ENCODE measurements at places on chromosomes 5 and 9.
A peak's percentile ranks its signal among the peaks of the same experiment; 100 is the strongest.

DNA sequence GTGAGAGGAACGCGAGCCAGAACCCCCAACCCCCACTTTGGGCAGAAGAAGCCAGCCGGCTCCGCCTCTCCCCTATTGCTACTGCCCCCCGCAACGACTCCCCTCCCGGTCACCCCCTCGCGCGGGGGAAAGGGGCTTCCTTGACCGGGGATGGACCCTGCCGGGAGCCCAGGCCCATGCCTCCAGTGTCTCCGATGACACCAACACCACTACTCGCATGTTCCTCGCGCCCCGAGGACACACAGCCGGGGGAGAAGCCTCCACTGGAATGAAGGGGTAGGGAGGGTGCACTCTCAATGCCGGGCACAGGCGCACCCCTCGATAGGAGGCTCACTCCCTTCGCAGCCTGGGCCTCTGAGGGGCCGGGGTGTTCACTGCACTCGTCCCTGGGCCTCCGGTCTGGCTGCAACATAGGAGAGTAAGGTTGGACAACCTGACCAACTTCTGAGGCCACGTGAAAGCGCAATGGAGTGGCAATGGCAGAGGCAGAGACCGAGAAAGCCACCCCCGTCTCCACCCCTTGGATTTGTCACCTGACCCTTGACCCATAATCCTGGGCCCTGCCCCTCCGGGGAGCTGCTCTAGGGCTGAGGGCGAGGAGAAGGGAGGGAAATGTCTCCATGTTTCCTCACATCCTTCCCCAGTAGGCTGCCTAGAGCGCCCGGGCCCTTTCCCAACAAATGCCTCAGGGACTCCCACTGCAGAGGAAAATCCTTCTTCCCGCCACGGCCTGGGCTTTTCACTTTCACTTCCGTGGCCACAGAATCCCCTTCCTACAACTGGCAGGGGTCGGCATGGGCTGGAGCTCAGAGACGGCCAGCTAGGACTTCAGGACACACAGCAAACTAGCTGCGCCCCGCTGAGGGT, 1.1 kb upstream of the CNTFR start:
- no peak for DNase-seq

GRCh38 chr9:107439991-107440456, 49.5 kb downstream of the KLF4 start:
- no peak for DNase-seq

DNA sequence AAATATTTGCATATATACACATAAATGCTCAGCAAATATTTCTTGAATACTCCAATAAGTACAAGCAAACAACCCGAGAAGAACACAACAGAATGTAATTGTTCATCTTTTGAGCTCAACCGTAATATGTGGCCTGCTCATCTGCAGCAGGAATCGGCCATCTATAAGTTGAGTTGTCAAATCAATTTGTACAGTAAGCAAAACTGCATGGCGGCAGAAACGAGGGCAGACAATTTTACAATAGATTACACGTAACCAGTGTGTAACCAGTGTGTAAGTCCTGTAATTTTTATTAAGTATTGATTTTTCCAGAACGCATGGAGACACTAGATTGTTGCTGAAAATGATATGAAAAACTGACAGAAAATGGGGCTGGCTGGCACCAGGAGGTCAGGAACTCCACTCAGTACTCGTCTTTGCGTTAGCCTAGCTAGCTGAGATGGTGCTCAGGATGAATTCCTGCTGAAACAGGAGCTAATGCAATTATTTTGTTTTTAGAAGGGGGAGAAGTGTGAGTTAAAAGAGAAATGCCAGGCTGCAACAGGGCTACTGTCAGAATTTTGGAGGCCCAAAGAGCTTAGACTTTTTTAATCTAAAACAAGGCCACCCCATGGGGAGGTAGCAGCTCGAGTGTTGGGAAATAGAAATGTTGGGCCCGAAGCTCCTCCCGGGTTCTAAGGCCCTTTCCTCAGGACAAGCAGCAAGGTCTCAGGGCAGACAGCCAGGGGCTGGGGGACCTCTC, 682 bp downstream of the DHX29 start:
- DNase-seq, result peak; percentile 31

DNA sequence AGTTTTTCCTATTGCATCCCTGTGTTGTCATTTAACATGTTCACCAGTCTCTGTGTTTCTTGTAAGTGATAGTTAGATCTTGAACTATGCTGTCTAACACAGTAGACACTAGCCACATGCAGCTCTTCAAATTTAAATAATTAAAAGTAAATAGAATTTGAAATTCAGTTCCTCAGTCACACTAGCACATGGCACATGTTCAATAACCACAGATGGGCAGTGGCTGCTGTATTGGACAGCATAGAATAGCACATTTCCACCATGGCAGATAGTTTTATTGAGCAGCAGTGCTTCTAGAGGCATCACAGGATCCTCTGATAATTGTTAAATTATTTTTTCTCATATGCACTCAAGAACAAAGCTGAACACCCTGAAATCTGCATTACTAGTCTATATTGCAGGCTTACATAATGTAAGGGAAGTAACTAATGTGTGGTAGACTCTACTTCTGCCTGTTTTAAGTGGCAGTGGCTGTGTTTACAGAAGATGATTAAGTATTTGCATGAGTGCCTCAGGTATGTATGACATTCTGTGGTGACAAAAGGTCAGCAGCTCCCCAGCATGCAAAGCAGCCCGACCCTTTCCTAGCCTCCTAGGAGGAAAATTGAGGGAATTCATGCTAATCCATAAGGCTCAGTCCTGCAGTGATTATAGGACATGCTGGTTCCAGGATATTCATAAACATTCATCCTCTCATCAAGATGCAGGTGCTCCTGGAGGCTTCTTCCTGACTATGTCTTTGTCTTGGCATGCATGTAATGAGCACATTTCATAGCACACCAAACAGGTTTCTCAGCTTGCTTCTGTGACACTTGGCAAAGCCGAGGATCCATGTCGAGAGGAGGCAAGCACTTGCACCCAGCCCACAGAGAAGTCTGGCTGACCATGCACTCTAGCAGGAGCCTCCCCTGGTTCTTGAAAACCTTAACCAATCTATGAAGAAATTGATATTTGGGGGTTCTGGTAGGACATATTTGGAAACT, 45.5 kb downstream of the SH3RF2 start:
- DNase-seq, result peak; percentile 60

DNA sequence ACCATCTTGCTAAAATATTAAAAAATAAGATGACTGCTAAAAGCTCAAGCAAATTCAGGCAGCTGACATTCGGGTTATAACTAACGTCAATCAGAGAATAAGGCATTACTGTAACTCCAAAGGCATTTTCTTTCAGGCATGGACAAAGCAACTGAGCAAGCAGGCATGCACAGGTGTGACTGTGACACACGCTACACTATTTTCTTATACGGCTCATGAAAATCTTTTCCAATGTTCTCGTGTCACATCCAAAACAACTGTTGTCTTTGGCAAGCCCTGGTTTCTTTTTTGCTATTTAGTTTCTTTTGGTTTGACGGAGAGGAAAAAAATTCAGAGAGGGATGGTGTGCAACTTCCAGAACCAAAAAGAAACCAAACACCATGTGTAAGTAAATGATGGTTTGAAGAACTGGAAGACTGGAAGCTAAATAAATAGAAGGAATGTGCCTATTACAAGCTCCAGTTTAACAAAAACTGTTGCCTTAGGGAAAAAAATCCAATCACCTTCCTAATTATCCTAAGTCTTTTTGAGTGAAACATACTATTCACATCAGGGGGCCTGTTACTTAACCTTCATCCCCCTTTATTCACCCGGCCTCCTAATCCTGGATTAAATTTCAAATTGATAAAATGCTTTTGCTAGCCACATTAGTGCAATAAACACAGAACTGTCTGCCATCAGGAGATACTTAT, 277.6 kb downstream of the PSAT1 start:
- DNase-seq, result no peak

- no peak for DNase-seq
Observed at GRCh38 chr5:170293273-170293672, 4.3 kb downstream of the LCP2 start.

DNA sequence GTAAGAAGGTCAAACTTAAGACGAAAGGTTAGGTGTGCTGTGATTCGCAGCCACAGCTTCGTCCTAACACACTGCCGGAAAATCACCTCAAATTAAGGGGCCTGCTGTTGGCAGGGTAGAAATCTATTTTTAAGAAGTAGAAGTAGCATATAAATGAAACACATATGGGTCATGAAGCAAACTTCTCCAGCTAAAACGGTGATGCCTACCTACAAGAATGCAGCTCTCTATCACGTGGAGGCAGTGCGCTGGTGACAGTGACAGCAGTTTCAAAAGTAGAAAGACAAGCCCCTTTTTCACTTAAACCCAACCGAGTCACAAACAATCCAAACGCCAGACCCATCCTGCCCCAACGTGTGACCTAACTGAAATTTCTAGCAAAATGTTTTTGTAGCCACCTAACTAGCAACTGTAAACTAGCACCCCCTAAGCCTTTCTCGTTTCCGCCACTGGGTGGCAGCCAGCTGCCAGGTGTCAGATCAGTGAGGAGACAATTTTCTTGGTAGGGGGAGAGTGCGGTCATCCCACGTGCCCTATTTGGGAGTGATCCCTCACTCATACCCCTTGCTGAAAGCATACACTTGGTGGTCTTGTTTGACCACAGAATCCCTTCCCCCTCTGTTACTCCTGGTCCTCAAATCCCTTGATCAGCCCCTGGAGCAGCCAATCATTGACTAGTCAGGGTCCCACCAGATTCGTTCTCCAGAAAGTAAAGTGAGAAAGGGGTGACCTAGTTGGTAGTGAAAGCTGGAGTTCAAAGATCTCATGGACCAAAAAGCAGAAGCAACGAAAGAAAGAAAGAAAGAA, 71.8 kb upstream of the MAMDC2 start:
- peak; percentile 16 for DNase-seq

- no peak for DNase-seq
Observed at GRCh38 chr9:127181315-127181580, 58.8 kb upstream of the ANGPTL2 start.

DNA sequence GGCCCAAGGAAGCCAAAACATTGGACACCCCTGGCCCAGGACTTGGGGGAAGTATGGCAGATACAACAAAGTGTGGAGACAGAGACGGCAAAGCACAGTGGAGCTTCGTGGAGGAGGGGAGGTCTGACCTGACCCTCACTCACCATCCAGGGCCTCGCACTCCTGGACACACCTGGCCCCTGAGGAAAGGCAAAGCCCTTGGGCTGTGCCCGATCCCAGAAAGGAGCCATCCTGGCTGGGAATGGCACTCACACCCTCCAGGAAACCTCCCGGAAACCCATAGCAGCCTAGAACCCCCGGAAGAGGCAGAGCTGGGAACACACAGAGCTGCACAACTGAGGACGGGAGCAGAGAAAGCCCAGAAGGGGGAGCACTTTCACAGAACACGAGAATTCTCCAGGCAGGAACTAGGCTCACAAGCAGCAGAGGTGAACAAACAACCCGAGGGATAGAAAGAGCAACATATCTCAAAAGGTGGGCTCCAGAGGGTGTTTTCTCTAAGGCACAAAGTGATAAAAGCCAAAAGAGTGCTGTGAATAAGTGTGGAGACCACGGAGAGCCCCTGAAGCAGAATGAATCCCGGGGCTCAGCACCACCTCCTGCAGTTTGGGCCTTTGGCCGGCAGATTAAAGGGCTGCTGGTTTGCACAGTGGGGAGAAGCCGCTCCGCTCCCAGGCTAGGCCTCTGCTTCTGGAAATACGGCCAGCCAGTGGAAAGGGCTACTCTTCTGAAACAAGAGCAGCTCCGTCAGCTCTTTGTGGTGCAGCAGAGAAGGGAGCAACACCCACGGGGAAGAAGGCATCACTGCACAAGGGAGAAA, 108.2 kb downstream of the UBE2R2 start:
- DNase-seq, result peak; percentile 31

GRCh38 chr9:93126825-93127368, 7.2 kb downstream of the NINJ1 start:
- no peak for DNase-seq

DNA sequence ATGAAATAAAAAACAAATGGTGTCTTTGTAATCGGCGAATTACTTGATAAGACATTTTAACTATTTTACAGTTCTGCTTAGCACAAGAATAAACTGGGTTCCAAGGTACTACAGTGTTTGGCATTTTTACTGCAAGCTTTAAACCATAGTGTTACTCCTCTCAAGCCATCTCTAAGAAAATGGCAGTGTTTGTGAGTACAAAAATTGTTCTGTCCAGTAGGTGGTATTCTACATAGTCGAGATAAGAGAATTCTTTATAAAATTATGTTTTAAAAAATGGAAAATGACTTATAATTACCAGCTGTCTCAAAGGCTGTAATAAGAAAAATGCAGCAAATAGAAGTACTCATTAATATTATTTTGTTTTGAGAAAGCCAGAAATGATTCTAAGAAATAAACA, 3.2 kb downstream of the SMIM15 start:
- no peak for DNase-seq

DNA sequence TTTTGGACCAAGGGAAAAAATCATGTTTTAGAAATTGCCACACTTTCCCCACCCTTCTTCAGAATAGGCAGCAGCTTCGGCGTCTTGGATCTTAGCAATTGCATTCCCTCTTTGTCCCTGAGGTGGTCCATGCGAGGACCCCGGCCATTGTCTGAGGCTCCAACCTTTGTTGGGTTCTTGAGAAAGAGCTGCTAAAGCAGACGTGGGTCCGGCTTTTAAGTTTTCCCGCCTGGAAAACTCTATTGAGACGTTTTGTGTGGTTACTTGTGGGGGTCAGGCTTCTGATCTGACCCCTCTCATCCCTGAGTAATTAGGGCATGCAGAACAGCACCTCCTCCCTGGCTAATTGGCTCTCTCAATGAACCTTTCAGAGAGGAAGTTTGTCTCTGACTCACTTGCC, 509.6 kb upstream of the TNC start:
- DNase-seq, result no peak

GRCh38 chr5:96751203-96752169, 56.3 kb downstream of the ERAP1 start:
- no peak for DNase-seq

DNA sequence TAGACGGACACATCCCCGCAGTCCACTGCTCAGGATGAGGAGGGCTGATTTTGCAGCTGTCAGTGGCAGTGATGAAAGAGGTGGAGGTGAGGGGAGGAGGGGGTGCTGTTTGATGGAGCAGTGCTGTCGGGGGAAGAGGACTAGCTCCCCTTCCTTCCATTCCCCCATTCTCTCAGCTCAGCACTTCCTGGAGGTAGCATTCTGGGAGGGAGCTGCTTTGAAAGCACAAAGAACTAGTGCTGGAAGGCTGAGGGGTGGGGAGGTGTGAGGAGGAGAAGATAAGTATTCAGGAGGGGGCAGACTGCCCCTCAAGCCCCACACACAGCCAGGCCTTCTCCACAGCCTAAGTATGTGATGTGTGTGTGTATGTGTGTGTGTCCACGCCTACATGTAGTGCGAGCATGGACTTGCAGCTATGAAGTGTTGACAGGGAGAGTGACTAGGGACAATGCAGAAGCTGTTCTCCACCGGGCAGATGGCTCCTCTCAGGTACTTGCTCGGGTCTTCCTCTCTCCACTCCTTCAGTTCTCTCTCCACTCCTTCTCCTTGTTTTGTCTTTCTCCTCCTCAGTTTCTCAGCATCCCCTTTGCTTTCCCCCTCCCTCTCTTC, 65.5 kb upstream of the HSPA9 start:
- no peak for DNase-seq

DNA sequence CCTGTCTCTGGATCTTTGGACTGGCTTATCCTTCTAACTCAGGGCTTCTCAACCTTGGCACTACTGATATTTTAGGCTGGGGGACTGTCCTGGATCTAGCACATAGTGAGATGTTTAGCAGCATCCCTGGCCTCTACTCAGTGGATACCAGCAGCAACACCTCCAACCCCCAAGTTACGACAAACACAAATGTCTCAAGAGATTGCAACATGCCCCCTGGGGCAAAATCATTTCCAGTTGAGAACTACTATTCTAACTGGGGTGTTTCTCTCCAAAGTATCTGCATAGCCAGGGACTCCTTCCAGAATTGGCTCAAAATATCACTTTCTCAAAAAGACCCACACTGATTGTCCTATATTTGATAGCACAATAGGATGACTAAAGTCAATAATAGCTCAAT, 7.2 kb upstream of the TLR4 start:
- no peak for DNase-seq

- DNase-seq, result no peak
Observed at GRCh38 chr5:119275146-119275545, 80.7 kb upstream of the TNFAIP8 start.
